ENCODE measurements at places on chromosomes 4 and X. TPM values are rescaled to one million over a fixed set of nuclear protein-coding genes. Genes with fewer than 3 reads are reported as not detected.
A peak's percentile ranks its signal among the peaks of the same experiment; 100 is the strongest.

GRCh38 chrX:11750046-11750445 lies 8.0 kb upstream of the MSL3 start:
- DNase-seq: no peak

DNA sequence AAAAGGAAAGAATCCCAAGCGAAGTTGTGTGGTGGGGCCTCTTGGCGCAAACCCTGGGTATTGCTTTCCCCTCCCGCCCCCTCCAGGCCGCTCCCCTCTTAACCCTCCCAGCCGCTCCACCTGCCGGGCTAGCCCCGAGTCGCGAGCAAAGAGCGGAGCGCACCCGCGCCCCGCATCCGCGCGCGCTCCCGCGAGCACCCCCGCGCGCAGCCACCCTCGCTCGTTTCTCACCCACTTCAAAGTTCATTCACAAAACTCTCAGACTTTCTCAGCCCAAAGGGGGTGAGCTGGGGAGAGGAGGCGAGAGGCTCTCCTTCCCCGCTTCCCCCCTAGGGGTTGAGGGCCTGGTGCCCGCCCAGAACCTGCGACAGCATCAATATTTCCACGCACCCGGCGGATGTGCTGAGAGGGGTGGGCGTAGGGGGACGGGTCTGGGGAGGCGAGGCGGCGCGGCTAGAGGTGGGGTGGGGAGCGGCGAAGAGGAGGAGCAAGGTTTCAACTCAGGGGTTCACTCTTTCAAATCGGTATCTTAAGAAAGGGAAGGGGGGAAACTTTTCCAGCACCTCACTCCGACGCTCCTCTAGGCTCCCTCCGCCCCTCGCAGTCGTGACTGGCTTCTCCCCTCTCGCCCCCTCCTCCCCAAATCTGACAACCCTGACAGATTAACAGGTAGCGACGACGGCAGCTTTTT lies 1.8 kb downstream of the MAML3 start:
- DNase-seq: peak; percentile 76

The PIM2 gene
- 212 TPM for total RNA-seq

The C4orf36 gene
- total RNA-seq: not detected

The ZGRF1 gene
- total RNA-seq: 9.1 TPM

- DNase-seq: no peak
Observed at GRCh38 chrX:6307156-6307555, 78.5 kb upstream of the NLGN4X start.
